CD8-positive, alpha-beta T cell (primary cell): ENCODE measurements at places on chromosomes 7 and 10. TPM values are rescaled to one million over a fixed set of nuclear protein-coding genes. Genes with fewer than 3 reads are reported as not detected.

DNA sequence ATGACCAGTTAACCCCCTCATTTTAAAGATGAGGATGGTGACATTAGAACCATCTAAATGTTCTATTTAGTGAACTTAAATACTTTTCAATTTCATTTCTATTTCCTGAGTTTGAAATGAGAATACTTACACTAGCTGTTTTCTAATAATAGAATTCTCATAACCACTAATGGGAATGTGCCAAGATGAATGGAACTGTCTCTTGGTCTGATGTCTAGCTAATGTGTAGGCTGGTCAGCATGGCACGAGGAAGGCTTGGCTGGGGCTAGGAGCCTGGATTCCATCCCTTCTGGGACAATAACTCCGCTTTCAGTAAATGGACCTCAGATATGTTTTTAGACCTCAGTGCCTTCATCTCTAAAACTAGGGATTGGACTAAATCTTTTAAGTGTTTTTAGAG, 185.8 kb upstream of the NRP1 start:
- DNase-seq, result no peak

DNA sequence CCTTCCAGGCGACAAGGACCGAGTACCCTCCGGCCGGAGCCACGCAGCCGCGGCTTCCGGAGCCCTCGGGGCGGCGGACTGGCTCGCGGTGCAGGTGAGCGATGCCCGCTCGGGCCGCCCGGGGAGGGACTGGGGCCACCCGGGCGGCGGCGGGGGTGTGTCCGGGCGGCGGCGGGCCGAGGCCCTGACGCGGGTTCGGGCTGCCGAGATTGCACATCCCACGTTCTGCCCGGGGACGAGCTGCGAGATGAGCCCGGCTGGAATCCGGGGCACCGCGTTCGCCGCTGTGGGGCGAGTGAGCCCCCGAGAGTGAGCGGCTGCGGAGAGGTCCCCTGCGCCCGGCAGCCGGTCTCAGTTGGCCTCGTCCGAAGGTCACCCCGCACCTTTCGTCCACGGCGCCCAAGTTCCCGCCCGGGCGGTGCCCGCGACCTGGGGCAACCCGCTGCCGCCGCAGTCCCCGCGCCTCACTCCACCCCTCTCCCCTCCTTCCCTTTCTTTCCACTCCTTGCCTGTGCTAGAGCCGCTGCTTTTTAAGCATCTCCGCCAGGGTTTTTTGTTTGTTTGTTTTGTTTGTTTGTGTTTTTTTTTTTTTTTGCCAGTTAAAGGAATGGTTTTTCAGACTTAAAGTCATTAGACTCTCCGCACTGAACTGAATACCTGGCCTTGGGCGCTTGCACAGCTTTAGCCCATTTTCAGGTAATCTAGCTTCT, 515 bp downstream of the RALA start:
- DNase-seq, result no peak

DNA sequence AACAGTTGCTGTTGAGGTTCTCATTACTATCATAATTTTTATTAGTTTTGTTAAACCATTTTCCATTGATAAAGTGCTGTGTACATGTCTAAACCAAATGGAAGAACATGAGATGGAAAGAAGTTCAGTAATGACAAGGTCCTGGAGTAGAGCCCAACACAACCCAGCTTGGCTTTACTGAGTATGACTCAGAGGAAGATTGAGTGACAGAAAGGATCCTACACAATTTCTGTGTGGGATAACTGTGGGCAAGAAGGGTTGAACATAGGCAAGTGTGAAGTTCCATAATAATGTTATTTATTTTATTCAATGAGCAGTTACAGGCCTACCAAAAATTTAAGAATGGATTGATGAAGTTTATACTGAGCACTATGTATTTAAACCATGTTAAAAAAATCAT, 15.9 kb downstream of the PRKG1 start:
- no peak for DNase-seq

Gene MMD2
- not detected for total RNA-seq

Gene OPN1SW
- not detected for total RNA-seq
